ENCODE measurements at places on chromosomes 12 and 14.

DNA sequence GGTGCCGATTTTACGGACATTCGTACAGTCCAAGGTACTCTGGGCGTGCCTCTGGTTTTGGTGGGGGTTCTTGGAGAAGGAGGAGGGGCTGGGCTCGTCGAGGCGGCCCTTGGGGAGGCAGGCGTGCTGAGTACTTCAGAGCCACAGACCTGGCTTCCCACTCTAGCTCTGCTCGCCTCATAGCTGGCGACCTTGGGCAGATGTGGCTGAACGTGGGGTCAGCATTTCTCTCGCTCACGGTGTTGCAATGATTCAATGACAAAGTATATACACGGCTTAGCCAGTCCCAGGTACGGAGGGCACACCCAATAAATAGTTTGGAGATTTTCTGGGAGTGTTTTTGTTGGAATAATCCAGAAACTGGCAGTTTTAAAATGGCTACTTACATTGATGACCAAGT, 75.1 kb downstream of the FOXN4 start:
- no peak for DNase-seq

GRCh38 chr14:90296641-90297040, 35.1 kb downstream of the NRDE2 start:
- no peak for DNase-seq

- no peak for DNase-seq
These were observed 6.0 kb downstream of the KITLG start for GRCh38 chr12:88574278-88574677.

DNA sequence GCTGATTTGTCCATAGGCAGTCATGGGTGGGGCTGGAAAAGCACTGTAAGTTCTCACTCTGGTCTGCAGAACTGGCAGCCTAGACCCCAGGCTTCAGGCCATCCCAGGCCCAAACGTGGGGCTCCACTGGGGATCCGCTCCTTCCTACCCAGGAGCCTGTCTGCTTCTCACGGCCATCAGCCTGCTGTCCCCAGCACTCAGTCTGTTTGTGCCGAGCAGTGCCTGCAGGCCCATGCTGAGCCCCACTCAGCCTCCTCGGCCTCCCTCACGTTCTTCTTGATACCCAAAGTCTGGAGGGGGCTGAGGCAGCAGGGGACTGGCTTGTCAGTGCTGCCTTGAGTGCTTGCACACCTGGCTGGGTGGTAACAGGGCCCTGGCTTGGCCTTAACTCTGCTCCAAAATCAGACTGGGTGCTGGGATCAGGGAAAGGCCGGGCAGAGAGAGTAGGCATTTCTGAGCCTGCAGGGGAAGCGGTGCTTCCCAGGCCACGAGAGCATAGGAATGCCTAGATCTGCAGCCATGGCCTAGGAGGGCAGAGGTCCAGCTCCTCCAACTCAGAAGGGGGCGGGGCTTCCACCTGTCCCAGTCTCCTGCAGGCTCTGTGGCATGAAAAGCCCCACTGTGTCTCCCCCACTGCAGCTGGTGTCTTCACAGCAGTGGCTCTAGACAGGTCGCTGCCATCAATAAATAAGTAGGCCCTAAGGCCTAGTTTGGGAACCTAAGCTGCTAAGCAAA, 772.4 kb upstream of the FBXO33 start:
- DNase-seq = no peak

- DNase-seq = no peak
These were observed 535.3 kb downstream of the GALC start for GRCh38 chr14:87457720-87458119.
